ENCODE measurements at places on chromosomes 2 and 18. TPM values are rescaled to one million over a fixed set of nuclear protein-coding genes. Genes with fewer than 3 reads are reported as not detected.

Gene NT5C1B
- not detected for total RNA-seq

Gene GBX2
- not detected for total RNA-seq

Gene NYAP2
- 0.22 TPM for total RNA-seq

Gene TEX44
- total RNA-seq, result not detected

Gene OTOS
- not detected for total RNA-seq

DNA sequence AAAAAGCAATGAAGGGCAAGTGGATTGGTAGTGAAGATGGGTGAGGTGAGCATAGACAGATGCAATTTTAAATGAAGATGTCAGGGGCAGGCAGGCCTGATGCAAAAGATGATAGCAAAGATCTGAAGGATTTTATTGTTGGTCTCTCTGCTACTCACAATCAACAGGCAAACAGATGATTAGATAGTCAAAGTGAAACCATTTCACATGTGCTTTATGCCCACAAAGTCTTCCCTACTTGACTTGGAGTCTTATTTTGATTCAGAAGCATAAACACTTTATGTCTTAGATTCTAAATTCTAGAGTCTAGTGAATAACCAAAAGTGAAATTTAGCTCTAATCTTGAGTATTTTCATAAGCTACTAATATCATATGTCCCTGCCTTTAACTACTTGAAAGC is 153.8 kb upstream of the HNRNPA3 start:
- DNase-seq, result no peak

GRCh38 chr2:48464264-48464795 is 65.6 kb upstream of the STON1 start:
- DNase-seq, result no peak

DNA sequence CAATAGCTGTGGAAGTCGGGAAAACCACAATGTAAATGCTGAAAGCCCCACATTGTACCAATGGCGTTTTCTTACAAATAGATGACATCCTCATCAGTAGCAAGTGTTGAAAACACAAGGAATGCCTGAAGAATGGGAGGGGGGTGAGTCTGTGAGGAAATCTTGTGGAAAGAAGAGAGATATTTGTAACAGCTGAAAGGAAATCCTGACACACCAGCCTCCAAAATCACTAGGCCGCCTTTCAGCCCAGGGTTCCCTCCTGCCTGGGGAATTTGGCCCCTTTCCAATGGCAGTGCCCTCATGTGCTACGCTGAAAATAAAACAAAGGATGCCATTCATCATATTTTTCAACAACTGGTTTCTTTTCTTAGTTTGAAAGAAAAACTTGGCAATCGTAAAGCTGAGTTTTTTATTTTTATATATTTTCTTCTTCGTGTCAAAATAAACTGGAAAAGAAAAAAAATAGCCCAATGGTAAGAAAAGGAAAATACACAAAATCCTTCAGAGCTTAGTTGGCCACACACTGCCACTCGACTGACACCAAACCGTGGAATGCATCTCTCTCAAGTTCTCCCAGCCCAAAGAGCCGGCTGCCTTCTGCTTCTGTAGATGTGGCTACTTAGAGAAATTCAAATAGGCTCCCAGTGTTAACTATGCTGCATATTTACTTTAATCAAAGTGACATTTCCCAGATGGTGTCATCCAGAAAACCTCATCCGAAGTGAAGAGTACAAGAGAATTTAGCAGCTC is 52.0 kb downstream of the FTCDNL1 start:
- DNase-seq, result peak; percentile 72

DNA sequence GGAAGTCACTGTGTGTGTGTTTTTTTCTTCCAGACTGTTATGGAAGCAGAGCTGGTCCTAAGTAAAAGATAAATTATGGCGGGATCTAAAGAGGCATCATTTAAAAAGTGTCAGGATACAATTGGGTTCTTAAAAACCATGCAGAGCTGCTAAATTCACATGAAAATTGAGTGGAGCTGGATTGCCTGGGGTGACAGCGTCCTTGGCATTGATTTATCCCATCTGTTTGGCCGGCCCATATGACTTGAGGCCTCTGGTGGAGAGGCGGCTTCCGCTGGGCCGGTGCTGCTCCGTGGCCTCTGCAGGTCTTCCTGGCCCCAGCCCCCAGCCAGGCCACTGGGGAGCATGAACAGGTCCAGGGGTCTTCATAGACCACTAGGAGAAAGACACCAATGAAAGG is 165.5 kb downstream of the GLI2 start:
- DNase-seq, result no peak

- no peak for DNase-seq
Observed at GRCh38 chr2:82752396-82752795, 1706.7 kb downstream of the SUCLG1 start.

- DNase-seq, result peak; percentile 57
Observed at GRCh38 chr2:109222825-109223471, 93.9 kb downstream of the SH3RF3 start.

All from sciatic nerve (tissue), 2 donors.